ENCODE measurements at places on chromosomes 2 and 18.

- peak; percentile 47 for DNase-seq
Observed at GRCh38 chr2:235216901-235217300, 265.1 kb downstream of the SH3BP4 start.

DNA sequence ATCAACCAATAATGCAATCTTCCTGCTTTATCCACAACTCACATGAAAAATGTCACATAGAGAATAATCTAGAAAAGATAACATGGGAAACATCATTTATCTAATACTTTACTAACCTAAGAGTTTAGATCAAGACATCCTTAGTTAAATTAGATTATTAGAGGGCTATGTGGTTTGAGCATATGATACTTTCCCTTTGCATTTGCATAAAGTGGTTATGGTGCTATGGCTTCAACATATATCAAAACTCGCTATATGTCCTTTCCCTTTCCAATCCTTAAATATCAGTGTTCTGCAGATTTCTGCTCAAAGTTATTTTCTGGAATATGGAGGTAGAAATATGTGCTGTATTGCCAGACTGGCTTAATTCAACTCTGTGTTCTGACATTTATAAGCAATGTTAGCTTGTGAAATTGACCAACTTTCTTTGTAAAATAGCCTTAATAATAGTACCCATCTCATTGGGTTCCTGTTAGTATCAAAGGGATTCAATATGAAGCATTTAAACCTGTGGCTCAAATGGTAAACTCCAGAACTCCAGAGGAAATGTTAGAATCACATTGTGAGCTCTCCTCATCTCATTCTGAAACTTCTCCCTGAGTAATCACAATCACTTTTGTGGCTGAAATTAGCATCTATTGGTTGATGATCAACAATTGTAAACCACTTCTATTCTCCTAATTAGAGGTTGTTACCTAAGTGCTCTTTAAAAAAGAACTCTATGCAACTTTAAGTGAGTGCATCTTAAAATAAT lies 1089.9 kb upstream of the SLC39A10 start:
- no peak for DNase-seq

GRCh38 chr2:47313728-47314127 lies 89.2 kb upstream of the MSH2 start:
- no peak for DNase-seq

DNA sequence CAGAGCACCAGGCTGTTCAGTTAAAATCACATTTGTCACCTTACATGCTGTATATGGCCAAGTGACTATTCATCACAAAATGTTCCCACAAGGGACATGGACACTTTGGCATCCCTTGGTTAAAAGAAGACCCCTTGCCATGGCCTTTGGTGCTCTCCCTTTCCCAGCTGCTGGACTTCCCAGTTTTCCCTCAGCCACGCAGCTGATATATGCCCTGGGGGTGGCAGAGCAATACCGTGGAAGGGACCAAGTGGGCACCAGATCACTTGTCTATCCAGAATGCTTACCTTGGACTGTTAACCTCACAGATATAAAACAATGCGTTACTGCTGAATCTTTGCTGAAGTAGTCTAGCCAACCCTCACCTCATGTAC lies 35.3 kb downstream of the PAIP2B start:
- no peak for DNase-seq

- no peak for DNase-seq
Observed at GRCh38 chr18:9233771-9234440, 97.3 kb downstream of the ANKRD12 start.

DNA sequence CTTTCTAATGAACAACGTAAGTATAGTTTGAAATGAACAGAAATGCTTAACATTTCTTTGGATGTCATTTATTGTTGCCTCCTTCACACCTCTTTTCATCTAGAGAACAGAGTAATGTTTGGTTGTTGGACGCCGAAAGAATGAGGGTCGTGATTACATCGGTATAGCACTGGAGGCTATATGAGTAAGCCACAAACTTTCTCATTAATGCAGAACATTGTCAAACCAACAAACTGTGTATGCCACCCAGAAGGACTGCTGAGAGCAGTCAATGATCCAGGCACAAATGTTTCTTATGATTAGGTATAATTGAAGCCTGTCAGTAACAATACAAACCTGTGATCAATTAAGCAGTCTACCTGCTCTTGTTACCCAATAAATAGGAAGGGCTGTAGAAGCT lies 1494.7 kb upstream of the NXPH2 start:
- DNase-seq, result no peak

GRCh38 chr2:203453858-203454451 lies 81.1 kb downstream of the RAPH1 start:
- no peak for DNase-seq

DNA sequence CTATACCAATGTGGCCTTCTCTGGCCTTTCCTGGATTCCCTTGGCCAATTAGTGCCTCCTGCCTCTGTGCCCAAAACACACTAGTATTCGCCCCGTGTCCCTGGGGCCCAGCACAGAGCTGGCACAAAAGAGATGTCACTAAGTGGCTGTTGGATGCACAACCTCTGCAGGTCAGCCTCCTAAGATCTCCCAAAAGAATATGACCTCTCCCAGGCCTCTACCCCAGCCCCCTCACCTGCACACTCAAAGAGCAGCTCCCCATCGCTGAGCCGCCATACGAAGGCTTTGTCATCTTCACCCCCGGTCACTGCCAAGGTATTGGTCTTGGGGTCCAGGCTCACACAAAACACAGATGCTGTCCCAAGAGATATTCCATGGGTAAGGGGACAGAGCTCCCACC lies 2.7 kb downstream of the AAMP start:
- DNase-seq, result no peak

DNA sequence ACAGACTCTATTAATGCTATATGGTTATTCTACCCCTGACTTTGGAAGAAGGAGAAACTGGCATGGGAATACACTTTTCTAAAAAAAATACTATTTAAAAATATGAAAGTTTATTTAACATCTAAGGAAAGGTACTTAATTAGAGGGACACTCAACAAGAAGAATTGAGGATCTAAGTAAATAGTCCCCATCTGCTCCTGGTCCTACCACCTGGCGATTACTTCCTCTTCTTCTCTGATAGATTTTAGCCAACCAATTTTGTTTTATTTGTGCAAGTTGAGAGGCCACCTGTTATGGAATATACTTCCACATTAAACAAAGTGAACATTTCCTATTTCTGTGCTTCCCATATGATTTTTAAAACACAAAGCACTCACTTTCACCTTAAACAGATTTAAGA lies 111.7 kb downstream of the BCL2 start:
- DNase-seq, result no peak

Data from skeletal muscle cell (primary cell).